Kidney capillary endothelial cell (primary cell): ENCODE measurements at places on chromosomes 13 and 19.
A peak's percentile ranks its signal among the peaks of the same experiment; 100 is the strongest.

DNA sequence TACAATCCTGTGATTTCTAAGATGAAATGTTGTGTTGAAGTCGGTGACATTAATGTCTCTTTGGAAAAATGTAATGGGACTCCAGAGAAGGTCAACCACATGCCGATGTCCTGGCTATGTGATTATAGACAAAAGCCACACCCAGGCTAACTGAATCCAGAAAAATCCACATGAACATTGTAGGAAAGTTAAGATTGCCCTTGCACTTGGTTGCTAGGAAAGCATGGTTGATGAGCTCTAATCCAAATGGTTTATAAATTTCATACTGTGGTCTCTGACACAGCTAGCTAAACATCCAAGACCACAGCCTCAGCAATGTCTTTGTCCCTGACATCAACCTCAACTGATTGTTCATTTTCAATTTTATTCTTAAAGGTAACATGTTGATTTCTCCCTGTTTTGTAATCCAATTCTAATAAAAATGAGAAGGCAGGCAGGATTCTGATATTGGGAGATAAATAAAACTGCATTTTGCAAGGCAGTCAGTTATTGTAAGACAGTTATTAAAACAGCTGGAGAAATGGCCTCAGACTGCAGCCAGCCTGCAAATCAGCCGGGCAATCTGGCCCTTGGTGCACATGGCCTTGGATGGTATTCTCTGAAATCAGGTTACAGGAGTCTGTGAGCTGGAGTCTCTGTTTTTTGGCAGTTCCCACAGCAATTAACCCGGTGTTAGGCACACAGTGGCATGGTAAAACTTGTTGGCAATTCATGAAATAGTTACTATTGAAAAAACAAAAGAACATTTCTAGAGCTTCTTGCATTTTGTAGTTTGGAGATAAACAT, 93.9 kb downstream of the STARD13 start:
- no peak for DNase-seq

- DNase-seq: no peak
Measured at GRCh38 chr19:51796195-51796679, 1.3 kb downstream of the FPR3 start.

- DNase-seq: peak; percentile 71
Measured at GRCh38 chr19:47158879-47159503, 28.4 kb downstream of the SAE1 start.

DNA sequence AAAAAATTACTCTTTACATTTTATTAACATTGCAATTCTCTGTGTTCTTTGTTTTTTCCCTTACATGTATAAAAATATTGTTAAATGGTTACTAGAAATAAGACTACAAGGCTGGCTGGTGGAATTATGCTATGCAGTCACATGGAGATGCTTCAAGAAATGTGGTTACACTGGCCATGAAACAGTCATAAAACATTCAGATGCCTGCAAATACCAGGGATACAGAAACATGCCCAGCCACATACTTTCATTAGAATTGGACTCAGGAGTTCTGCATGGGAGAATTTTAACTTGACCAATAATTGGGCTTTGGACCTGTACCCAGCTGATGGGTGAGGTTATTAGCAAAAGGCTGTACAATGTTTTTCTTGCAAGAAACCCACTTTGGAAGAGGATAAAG, 1407.7 kb upstream of the SLC10A2 start:
- DNase-seq: no peak

DNA sequence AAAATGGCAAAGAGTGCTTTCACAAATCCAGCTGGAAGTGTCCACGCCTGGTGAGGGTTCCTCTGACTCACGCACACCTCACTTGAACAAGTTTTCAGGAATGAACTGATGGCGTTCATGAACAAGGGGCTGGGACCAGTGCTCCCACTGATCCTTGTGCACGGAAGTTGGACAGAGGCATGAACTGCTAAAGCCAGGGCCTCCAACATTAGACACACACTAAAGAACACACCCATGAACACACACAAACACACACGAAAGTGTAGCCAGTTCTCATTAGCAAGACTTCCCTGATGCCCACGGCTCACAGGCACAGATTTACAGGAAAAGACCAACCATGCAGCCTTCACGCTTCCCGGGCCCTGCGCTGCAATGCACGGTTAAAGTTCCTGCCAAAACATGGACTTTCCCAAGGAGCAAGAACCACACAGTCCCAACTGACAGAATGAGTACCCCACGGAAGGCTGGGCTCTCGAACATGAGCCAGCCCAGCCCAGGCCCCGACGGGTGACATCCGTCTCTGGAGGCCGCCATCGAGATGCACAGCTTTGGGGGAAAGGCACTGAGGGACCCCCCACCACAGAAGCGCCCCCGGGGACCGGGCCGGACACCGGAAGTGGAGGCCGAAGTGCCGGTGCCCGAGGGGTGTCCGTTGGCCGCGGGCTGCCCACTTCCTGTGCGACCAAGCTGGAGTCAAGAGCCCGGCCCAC, 808 bp downstream of the DNMT1 start:
- peak; percentile 55 for DNase-seq

GRCh38 chr19:6963244-6963852, 57.9 kb downstream of the MBD3L2B start:
- DNase-seq: no peak

- no peak for DNase-seq
Measured at GRCh38 chr13:92390217-92390616, 836.4 kb upstream of the GPC6 start.

- no peak for DNase-seq
Measured at GRCh38 chr13:109687559-109688448, 98.6 kb downstream of the IRS2 start.

DNA sequence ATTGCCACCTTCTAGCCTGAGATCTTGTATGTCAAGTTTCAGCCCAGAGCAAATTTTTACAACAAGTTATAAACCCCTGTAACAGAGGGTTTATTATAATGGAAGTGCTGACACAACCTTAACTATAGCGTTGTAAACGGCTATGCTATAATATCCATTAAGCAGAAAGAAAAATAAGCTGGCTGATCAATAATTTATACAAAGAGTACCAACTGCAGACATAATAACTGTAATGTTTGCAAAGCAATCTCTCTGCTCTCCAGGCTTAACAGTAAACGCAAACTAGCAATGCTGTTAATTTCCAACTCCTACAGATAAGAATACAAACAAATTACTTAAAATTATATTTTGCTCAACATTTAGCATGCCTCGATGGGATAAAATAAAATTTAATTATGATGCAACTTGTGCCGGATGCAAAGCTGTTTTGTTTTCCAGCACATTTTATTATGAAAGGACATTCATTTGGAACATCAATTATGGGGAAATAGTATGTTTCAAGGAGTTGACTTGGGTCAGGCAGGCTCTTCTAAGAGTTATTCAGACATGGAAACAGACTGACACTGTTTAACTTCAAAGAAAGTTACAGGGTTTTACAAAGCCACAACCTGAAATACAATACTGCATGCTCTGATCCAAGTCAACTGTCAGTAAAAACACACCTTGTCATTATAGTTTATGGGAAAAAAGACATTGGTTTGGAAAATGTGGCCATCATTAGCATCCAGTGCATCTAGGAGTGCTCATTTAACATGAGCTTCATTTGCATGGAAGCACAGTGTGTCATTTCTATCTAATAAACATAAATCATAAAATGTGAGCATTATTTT, 6.6 kb upstream of the DACH1 start:
- DNase-seq: no peak

DNA sequence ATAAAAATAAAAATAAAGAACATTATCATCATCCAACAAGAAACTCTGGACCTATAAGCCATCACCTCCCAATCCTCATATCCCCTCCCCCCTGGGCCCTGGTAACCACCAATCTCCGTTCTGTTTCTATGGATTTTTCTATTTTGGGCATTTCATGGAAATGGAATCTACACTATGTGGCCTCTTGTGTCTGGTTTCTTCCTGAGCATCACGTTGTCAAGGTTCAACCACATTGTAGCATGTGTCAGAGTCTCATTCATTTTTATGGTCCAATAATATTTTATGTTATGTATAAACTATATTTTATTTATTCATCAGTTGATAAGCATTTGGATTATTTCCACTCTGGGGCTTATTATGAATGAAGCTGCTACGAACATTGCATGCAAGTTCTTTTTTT, 26.9 kb downstream of the SULT2B1 start:
- no peak for DNase-seq

DNA sequence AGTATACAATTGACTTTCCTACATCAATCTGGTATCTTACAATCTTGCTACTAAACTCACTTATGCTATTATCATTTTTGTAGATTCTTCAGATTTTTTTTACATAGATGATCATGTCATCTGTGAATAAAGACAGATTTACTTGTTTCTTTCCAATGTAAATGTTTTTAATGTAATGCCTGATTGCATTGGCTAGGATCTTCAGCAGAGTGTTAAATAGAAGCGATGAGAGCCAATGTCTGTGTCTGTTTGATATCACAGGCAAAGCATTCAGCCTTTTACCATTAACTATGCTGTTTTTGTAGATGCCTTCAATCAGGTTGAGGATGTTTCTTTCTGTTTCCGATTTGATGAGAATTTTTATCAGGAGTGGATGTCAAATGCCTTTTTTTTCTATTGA, 19.2 kb downstream of the SLAIN1 start:
- DNase-seq: no peak

DNA sequence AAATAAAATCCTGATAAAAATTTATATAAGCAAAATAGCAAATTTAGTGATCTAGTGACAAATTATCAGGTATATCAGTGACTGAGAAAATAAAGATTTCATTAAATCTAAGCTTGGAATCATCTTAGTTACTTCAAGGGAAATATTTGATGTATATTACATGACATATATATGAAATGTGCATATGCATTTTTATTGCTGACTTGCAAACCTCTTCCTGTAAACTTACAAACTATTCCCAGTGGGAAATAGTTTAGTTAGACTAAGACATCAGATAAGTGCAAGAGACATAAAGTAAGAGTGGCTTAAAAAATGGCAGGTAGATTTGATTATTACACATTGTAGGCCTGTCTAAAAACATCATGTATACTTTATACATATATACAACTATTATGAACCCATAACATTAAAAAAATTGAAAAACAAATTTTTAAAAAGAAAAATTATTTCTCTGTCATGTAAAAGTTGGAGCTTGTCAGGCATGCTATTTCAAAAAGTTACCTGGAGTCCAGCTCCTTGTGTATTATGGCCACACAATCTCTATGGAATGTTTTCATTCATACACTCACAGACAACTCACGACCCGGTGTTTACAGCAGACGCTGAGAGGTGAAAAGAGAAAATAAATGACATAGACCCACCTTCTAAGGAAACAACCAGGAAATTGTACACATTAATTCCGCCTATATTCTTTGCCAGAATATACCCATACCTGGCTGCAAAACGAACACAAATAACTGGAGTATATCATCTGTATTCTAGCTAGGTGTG, 724.5 kb downstream of the SLITRK6 start:
- no peak for DNase-seq

DNA sequence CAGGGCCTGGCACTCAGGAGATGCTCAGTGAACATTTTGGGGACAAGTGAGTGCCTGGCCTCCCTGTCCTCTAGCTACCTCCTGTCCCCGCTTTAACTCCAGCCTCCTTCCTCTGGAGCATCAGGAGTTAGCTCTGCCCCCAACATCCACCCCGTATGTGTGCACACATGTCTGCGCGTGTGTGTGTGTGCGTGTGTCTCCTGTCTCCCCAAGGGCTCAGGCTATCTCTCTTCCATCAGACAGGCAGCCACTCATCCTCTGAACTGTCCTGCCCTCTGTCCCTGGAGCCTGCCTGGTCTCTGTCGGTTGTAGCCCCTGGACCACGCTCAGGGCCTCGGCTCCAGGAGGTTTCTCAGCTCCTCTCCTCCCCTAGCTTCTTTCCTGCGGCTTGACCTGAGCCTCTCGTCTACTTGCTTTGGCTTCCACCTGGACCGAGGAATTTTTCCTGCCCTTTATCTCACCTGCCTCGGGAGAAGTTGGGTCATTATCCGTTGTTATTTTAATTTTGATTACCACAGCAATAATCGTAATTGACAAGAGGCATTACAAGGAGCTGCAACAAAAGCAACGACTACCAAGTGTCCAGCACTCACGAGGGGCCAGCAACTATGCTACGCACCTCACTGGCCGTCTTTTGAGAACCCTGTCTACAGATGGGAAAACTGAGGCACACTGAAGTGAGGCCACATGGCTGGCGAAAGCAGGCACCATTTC, 32.0 kb upstream of the ASF1B start:
- no peak for DNase-seq

GRCh38 chr19:57566396-57567265, 7.0 kb upstream of the ZNF550 start:
- peak; percentile 1 for DNase-seq

DNA sequence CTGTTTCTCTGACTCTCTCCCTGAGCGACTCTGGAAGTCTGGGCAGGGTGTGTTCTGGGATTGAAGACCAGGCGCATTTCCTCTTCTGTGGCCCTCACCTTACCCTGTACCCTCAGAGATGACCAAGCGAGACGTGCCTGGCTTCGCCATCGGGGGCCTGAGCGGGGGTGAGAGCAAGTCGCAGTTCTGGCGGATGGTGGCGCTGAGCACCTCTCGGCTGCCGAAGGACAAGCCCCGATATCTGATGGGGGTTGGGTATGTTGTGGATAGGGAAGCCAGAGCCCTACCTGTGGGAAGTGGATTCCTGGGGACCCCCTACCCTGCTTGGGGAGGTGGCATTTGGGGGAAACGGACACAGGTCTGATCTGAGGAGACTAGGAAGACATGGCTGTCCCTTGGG, 5.8 kb upstream of the DNM2 start:
- no peak for DNase-seq

DNA sequence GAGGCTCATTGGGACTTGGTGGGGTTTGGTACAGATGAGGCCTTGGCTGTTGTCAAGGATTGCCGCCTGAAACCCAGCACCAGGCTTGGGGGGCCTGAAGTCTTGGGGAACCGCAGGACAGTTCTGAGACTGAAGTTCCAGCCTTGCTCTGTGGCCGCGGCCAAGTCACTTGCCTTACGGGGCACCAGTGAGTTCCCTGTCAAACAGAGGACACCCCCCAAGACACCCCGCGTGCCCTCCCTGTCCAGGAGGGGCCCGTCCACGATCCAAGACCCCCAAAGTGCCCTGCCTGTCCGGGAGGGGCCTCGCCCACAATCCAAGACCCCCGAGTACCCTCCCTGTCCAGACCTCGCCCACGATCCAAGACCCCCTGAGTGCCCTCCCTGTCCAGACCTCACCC, 2.5 kb downstream of the CDC34 start:
- DNase-seq: no peak

GRCh38 chr13:72754111-72754510, 26.4 kb downstream of the BORA start:
- no peak for DNase-seq

DNA sequence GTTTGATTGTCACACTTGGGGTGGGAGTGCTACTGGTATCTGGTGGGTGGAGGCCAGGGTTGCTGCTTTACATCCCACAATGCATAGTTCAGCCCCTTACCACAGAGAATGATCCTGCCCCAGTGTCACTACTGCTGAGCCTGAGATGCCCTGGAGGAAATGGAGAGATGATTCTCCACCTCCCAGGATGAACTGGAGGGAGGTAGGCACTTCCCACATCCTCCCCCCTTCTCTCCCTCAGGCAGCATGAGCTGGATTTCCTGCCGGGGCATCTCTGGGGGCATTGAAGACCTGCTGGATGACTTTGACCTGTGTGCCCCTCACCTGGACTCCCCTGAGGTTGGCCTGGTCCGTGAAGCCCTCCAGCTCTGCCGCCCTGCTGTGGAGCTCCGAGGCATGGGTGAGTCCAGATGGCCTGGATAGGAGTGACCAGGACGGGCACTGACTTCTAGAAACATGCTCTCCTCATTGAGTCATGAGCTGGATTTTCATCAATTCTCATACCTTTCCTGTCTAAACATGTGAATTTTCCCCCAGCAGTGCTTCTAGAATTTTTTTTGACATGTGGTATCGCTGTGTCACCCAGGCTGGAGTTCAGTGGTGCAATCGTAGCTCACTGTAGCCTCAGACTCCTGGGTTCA, 45.3 kb downstream of the NWD1 start:
- no peak for DNase-seq
